ENCODE measurements at places on chromosomes 12 and 14.
A peak's percentile ranks its signal among the peaks of the same experiment; 100 is the strongest.

- no peak for DNase-seq
Observed at GRCh38 chr12:92504594-92504981, 198.2 kb upstream of the PLEKHG7 start.

DNA sequence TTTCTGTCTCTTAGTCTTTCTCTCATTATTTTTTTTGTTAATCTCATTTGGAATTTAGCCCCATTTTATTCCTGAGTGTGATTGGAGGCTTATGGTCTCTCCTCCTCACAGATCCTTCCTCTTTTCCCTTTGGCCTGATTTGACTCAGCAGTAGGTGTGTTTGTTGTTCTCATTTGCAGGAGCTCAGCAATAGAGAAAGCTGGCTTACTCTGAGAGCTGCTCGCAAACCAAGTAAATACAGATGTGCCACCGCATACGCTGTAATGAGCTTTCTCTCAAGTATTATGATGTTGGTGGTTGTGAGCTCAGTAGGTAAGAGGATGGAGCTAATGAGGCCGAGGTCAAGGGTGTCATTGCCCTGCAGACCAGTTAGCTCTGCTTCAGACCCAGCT is 206.5 kb downstream of the ETV6 start:
- DNase-seq, result peak; percentile 43

DNA sequence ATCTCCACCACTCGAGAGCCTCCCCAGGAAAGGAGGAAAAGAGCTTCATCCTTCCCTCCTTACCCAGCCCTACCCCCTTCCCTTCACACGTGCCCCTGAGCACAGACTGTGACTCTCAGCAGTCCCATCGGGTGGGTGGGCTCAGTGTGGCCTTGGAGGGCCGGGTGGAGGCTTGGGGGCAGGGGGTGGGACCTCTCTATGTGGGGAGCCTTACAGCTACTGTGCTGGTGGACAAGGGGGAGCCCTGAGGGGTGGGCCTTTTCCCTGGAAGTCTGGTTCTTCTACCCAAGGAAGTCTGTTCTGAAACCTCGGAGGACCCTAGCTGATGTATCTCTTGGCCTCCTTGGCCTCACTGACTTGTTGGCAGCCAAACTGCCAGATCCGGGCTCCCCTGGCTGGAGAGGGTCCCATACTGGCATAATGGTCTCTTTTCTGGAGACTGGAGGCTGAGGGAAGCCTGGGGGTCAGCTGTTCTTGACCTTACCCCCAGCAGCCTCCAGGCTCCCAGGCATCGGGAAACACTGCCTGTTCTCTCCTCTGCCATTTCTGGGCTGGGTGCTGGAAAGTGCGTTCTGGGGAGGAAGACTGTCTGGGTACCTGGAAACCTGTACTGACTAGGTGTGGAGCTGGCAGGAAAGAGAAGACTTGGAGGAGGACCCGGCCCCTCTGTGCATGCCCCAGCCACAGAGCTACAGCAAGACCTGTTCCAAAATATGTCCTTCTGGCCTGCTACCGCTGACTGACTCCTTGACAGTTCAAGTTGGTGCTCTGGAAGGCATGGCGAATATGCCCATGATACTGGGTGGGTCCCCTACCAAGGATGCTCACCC is 7.6 kb downstream of the VASH1 start:
- DNase-seq, result no peak

DNA sequence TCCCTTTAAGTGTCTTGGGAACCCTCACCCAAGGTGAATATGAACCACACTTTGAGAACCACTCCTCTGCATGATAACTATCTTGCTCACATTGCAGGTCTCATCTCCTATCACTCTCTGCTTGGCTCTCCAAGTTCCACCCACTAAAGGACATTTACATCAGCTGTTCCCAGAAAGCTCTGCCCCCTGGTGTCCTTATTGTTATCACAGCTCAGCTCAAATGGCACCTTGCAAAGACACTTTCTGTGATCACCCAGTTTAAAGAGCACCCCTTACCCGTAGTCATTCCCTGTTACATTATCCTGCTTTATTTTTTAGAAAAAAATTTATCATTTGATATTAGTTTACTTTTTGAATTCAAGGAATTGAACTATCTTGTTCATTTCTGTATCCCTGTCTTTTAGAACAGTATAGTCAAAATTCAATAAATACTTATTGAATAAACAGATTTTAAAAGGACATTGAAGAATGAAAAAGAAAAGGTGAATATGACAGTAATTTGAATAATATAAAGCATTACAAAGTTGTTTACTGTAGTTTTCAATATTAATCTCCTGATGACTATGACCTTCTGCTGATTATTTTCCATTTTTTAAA is 20.5 kb upstream of the GUCY2C start:
- DNase-seq, result peak; percentile 36

DNA sequence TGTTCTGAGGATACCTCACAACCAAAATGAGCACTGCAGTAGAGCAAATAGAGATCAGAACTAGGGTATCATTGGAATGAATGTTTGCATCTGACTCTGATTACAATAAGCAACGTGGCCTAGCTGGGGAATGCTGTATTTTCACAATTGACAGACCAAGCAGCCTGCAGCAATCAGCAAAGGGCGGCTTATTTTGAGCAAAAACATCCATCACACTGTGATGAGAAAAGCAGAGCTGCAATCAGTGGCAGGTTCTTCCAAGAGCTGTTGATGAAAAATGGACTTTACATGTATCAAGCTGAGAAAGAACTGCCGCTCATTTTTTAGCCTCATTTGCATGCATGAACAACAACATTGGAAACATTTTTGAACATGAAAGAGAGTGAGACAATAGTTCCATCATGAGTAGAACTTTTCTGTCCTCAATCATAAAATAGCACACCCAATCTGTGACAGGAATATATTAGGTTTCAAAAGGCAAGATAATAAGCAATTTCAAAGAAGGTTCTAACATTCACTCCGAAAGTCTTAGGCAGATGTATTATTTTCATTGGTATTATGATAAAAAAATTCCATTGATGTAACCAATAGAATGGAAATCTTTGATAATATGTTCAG is 249.7 kb upstream of the FBXO33 start:
- DNase-seq, result no peak

GRCh38 chr14:21066882-21067502 is 3.1 kb upstream of the ARHGEF40 start:
- DNase-seq, result no peak

DNA sequence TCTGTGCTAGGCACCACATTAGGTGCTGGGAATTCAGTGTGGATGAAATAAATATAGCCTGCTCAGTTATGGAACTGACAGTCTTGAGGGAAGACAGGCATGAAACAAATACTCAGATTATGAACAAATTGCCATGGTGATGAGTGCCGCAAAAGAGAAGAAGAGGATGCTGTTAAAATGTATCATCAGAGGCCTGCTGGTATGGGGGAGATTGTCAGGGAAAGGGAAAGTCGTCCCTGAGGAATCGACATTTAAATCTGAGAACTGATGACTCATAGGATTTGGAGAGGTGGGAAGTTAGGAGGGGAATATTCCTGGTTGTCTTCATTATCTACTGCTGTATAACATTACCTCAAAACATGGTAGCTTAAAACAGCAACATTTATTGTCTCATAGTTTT is 42.0 kb downstream of the PPP1R36 start:
- no peak for DNase-seq

DNA sequence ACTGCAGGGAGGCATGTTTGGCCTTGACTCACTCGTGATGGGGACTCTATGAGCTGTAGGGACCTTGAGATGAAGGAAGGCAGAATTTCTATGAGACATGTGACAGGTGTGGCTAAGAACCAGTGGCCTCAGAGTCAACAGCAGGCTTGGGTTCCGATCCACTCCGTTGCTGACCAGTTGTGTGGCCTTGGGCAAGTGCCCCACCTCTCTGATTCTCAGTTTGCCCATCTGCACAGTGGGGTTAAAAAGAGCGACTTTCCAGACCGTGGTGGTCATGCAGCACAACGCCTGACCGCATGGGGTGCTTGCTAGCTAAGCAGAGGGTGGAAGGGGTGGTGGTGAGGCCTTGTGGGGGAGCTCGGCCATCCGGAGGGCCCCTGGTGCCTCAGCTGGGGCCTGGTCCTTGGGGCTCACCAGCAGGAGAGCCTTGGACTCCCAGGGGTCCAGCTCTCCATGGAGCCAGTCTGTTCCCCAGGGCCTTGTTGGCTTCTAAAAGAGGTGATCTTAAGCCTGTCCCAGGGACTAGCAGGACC is 18.5 kb downstream of the PAPLN start:
- no peak for DNase-seq

- peak; percentile 53 for DNase-seq
Observed at GRCh38 chr12:27064397-27065342, 17.7 kb downstream of the C12orf71 start.
